Stimulated activated CD4-positive, alpha-beta T cell treated with anti-CD3 and anti-CD28 coated beads, Interleukin-15, amount 100 ng/mL, for 1 hour (primary cell): ENCODE measurements at places on chromosomes 4 and X.

GRCh38 chr4:24226023-24226422 lies 336.2 kb upstream of the PPARGC1A start:
- no peak for DNase-seq

DNA sequence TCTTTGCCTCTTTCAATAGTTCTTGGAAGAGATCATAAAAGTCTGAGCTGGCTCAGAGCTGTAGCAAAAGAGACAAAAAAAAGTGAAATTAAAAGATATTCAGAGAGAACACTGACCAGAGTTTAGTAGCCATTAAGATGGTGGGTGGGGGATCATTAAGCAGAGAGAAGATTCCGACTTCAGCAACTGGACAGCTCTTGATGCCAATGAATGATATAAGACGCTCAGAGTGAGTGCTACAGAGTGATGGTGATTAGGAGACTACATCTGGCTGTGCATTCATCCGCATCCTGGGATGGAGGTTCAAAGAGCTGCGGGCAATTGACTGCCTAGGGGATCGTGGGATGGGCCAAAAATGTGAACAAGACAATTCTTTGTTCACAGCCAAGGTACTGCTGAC lies 178.5 kb downstream of the PACRGL start:
- DNase-seq: no peak

GRCh38 chr4:71558248-71558647 lies 219.4 kb downstream of the SLC4A4 start:
- no peak for DNase-seq

- DNase-seq: no peak
Observed at GRCh38 chr4:103075435-103075893, 1.1 kb downstream of the SLC9B2 start.

DNA sequence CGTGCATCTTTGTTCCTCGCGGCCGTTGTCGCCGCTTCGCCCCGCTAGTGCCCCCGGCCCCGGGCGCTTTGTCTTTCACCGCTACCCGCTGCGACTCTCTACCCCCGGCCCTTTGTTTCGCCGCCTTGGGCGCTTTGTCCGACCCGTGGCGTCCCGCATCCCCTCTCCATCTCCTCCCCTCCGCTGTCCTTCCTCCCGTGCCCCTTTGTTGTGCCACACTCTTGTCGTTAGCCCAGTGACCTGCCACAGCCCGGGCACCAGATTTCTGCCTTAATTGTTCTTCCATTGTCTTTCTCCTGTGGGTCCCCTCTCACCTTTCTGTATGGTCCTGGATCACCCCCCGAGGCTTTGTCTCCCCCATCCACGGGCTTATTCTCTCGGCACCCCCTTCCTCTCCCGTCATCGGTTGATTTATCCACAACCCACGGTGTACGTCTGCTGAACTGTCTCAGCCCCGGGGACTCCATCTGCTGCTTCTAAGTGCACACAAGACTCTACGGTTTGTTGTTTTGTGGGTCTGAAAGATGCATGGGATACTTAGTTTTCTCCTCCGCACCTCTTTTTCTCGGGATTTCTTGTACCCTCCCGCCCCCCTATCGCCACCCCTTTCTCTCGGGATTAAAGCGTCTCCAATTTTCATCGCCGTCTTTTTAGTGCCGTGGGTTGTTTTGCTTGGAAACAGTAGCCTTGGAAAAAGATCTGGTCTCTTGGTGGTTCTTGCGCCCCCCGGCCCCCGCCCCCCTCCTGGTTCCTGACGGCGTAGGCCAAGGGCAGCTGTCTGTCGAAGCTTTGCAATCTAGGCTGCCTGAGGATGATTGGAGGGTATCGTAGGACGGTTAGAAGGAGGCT lies 783 bp downstream of the RBPJ start:
- no peak for DNase-seq

GRCh38 chrX:108304210-108304609 lies 134.0 kb downstream of the COL4A6 start:
- no peak for DNase-seq

DNA sequence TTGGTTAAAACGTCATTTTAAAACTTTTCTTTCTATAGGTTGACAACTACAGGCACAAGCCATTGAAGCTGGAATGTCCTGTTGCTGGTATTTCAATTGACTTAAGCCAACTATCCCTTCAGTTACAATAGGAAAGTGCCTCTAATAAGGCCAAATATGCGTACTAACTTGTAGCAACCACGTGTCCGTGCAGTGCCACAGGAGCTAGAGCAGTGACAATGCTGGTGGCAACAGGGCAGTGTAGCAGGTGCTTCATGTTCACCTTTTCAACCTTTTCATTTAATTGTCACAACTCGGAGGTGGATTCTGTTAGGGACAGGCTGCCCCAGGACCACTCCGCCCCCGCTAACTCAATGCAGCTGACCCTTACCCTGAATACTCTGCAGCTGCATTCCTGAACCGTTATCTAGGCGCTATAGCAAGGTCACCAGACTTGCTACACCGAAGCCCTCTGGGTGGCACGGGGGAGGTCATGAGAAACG lies 37.7 kb downstream of the ERVMER34-1 start:
- DNase-seq: no peak

DNA sequence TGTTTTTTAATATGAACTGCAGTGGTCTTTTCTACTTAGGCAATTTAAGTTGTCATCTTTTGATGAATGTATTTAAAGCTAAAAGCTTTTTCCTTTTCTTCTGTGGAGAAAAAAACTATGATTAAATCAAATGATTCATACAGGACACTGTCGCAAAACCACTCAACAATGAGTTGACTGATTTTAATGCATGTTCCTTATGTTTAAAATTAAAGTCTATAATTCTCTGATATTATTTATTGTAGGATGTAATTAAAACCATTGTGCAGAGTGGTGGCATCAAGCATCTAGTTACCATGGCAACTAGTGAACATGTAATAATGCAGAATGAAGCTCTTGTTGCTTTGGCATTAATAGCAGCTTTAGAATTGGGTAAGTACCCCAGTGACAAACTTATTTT lies 172.5 kb downstream of the RAP1GDS1 start:
- DNase-seq: no peak

- DNase-seq: no peak
Observed at GRCh38 chr4:52106191-52106590, 55.1 kb downstream of the SPATA18 start.

DNA sequence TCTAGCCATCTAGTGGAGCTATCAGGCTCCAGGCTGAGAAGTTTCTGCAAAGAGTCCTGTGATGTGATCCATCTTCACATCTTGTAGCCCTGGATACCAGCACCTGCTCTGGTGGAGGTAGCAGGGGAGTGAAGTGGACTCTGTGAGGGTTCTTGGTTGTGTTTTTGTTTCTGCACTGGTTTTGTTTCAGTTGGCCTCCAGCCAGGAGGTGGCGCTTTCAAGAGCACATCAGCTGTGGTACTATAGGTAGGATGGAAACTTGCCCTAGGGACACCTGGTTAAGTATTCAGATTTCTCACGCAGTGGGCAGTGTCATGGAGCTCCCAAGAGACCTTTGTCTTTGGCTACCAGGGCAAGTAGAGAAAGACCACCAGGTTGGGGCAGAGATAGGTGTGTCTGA lies 257.5 kb upstream of the SLC7A11 start:
- no peak for DNase-seq

- DNase-seq: no peak
Observed at GRCh38 chr4:55337944-55338343, 8.1 kb upstream of the SRD5A3 start.

GRCh38 chrX:142249721-142250120 lies 44.6 kb upstream of the MAGEC2 start:
- no peak for DNase-seq

- no peak for DNase-seq
Observed at GRCh38 chr4:37872310-37872988, 18.4 kb upstream of the TBC1D1 start.

- DNase-seq: no peak
Observed at GRCh38 chr4:93605163-93605562, 223.4 kb upstream of the ATOH1 start.

- no peak for DNase-seq
Observed at GRCh38 chrX:21996872-21997455, 35.2 kb upstream of the PHEX start.

DNA sequence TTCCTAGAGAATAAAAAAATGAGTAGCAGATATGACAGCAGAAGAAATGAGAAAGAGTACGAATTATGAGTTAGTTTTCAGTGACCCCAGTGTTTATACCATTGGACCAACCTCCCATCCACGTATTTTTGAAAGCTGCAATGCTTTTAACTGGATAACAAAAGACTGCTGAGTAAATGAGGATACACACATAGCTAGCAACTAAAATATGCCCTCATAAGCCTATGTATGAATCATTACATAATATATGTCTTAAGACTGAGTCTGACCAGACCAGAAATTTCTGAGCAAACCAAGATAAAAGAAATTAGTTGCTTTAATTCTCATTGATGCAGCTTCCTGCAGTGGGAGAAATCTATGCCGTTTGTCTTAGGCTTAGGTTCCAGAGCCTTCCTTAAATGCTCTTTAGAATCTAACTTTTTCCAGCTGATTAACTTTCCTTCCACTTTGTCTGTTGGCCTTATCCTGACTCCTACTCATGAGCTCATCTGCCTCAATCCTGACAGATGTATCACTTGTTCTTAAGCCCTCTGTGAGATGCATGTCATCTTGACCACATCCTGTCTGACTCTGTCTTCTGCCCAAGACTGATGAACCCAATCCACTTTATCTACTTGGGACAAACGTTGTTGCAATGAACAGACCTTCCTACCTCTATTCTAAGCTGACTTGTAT lies 301.4 kb upstream of the AADAT start:
- no peak for DNase-seq

DNA sequence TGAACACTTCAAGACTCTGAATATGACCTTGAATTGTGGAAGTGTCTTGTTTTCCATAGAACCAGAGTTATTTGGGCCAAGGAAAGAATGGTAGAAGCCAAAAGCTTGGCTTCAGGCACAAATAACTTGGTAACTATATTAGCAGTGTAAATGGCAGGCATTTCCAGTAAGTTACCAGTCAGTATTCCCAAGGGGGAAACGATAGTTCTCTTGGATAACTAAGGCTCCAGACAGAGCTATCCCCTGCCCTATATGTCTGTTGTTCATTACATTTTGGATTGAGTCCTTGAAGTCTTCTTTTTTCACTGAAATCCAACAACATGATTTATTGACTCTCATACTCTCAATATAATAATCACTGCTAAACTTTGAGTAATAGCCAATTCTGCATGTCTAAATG lies 364.1 kb downstream of the MAGEB5 start:
- DNase-seq: no peak

DNA sequence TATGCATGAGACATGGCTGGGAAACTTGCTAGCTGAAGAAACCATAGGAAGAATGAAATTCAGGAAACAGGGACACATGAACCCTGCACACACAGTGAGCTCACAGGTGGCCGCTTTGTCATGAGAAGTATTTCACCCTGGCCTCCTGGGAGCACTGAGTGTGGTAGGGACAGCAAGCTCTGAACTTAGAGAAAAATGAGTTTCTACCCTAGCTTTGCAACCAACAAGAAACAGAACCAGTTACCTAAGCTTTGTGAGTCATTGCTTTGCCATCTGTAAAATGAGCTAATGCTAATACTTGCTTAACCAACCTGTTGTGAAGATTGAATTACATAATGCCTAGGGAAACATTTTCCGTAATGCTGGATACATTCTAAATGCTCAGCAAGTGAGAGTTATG lies 206.6 kb upstream of the HS3ST1 start:
- DNase-seq: no peak

DNA sequence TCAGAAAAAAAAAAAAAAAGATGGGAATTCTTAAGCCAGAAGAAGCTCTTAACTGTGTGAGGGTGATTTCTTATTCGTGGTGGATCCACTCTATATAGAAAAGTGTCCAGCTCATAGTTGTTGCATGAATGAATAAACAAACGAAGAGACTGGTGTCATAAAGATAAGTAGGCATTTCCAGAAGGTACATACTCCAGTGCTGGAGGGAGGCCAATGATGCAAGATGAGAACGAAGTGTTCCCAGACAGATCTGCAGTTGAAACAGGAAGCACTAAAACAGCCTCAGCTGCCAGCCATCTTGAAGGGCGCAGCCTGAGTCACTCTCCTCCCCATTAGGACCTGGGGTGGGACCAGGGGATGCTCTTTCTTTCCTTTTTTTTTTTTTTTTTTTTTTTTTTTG lies 47.4 kb upstream of the HOPX start:
- no peak for DNase-seq

DNA sequence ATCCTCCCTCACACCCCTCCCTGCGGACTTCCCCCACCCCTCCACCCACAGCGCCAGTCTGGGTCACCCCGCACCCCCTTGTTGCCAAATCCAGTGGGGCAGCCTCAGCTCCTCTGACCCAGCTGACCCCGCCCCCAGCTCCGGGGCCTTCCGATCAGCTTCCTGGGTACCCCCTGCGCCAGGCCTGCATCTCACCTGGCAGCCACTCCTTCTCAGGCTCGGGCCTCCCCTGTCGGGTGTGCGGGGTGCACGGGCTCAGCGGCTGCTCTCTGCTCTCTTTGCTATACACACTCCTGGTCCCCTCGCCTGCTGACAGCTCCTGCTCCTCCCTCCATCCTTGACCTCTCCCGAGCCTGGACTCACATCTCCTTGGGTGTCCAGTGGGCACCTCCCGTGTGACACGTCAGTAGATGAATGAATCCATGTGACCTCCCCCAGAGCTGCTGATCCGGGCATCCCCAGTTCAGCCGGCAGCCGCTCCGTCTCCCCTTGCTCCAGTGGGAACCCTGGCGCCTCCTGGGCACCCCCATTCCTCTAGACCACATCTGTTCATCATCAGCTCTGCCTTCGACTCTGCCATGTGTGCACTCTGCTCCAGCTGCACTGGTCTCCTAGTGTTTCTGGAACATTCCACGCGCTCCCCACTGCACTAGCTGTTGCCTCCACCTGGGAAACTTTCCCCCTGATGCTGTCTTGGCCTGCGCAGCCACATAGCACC lies 9.9 kb downstream of the CFAP99 start:
- no peak for DNase-seq

DNA sequence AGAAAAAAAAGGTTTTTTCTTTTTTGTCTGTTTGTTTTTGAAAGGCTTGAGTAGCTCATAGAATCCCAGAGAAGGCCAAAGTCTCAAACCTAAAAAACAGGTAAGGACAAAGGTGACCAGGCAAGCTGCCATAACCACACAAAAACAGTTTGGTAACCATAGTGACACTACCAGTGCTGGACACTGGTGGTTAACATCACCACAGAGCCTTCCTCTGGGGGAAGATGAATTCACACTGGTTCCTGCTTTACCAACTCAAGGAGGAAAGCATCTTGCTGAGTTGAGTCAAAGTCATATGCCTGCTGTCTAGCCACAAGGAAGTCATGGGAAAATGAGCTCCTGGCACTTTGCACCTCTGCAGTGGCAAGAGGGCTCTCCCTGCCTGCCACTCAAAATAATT lies 32.5 kb downstream of the IDS start:
- no peak for DNase-seq

DNA sequence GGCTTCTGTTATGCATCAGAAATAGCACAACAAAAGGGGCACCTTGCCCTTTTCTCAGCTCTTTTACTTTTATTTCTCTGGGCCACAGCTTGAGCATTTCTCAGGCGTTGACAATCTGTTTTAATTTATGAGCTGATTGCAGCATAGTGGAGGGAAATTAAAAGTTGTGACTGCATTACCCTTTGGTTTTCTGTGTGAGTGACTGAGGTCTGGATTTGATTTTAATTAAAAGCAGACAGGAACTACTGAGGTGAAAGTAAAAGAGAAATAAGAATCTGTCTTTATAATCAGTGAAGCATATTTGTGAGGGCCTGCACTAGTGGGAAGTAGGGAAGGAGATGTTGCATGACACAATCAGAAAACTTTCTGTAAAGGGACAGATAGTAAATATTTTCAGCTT lies 43.4 kb upstream of the GEMIN8 start:
- DNase-seq: no peak

- peak; percentile 86 for DNase-seq
Observed at GRCh38 chr4:75630174-75630936, at the start of gene CDKL2. TSS of gene CDKL2 (minus strand) at chr4:75630528. CDS start at chr4:75625988, 4,540 bp downstream.
